ENCODE measurements at places on chromosomes 7 and 10. TPM values are rescaled to one million over a fixed set of nuclear protein-coding genes. Genes with fewer than 3 reads are reported as not detected.

Gene GIMAP1
- 13.5 TPM for total RNA-seq

Gene LRRC17
- total RNA-seq: 12.7 TPM

Gene NUTM2E
- total RNA-seq: 0.07 TPM

Gene HOXA13
- not detected for total RNA-seq

Gene ASAH2
- 0.46 TPM for total RNA-seq

Gene PRKCQ
- 0.33 TPM for total RNA-seq

All from pulmonary artery endothelial cell (primary cell).